ENCODE measurements at places on chromosomes 1 and 21. TPM values are rescaled to one million over a fixed set of nuclear protein-coding genes. Genes with fewer than 3 reads are reported as not detected.

OR14K1 gene
- not detected for polyA plus RNA-seq

CSF3R gene
- polyA plus RNA-seq: 14.5 TPM

- DNase-seq: no peak
Observed at GRCh38 chr1:212970085-212970484, 19.7 kb downstream of the VASH2 start.

- DNase-seq: no peak
Observed at GRCh38 chr1:64856553-64856952, 109.8 kb downstream of the JAK1 start.

- no peak for DNase-seq
Observed at GRCh38 chr1:205545001-205545919, 40.8 kb downstream of the CDK18 start.

Data from spinal cord (tissue), 10 donors.